ENCODE measurements at places on chromosomes 3 and 15.

DNA sequence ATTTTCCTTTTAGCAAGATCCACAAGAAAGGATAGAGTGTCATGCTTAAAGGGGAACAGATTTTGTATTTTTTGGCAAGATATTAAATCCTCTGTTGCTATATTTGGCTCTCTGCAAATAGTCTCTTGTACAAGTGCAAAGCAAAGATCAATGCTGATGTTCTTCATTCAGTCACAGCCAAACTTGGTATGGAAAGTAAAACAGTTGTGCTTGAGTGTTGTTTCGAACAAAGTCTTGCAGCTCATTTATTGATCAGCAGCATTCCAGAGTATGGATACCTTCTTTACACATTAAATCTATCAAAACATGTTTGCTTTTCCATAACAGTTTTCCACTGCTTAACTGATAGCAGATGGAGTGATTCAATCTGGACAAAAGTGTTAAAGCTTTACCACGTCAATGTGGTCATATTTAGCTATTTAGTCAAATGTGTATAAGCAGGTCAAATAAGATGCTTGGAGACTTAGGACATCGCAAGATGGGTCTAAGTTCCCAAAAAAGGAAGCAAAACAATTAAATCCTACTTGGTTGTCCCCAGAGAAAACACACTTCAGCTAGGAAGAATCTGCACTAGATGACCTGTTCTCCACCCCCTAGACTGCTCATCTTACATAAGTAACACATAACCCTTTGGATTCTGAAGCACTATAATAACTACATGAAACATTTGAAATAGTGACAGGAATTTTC is 52.4 kb downstream of the VGLL3 start:
- no peak for DNase-seq

DNA sequence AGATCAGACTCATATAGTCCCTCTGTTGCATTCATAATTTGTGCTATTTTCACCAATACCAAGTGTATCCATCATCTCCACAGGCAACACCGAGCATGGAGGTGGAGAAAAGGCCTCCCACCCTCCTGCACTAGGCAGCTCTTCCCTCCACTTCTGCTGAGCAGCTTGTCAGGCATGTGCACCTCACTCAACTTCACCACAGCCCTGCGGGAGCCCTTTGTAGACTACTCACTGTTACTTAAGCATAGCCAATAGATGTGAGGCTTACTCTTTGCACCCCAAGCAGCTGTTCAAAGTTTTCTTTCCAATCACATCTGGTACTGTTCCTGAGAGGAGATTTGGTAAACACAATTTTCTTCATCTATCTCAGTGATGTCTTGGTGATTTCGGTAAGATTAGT is 16.9 kb upstream of the GUCA1C start:
- DNase-seq, result no peak

DNA sequence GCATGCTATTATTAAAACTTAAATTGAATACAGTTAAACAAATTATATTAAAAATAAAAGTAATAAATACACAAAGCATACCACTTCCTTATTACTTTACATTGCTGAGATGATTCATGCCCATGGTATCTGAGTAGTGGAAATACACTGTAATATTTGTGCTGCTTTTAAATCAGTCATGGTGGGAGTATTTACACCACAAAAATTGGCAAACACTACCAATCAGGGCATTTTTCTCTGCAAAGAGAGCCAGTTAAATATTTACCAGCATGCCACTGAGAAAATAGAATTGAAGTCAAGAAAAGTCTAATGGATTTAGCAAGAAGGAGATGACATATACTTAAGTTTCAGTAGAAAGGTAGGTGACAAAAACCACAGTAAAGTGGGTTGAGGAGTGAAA is 19.6 kb downstream of the PPARG start:
- DNase-seq, result no peak

- DNase-seq, result no peak
Measured at GRCh38 chr3:143600756-143601718, 247.2 kb downstream of the SLC9A9 start.

- no peak for DNase-seq
Measured at GRCh38 chr3:32848215-32848614, 30.4 kb downstream of the TRIM71 start.

All from CD4-positive, alpha-beta T cell treated with Interleukin-21 for 1 hour (primary cell).